Prostate gland (tissue), 2 donors: ENCODE measurements at places on chromosomes 1 and 21.
A peak's percentile ranks its signal among the peaks of the same experiment; 100 is the strongest.

DNA sequence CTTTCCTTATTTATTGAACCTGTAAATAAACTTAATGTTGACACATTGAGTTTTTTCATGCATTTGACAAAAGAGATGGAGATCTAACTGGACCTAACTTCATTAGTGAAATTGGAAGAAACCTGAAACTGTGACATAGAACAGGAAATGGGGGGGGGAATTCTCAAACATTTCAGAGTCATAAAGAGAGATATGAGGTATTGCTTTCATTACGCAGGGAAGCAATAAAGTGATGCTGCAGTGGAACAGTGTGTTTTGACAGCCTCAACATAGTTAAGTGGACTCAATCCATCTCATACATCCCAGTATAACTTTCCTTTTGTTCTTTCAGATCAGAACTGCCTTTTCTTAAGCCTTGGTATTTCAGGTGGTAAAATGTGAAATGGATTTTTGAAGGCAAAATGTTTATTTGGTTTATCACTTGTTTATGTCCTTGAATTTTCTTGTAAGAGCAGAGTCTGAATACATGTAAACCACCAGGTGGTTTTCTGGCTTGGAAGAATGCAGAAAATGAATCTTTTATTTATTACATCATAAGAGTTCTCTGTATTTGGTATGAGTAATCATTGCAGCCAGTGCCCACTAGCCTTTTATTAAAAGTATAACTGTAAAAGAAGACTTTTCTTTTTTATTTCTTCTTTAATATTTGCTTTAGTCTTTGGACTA is 132.5 kb downstream of the ZNF326 start:
- DNase-seq, result no peak

- no peak for DNase-seq
Measured at GRCh38 chr1:86915737-86916235, 1.4 kb downstream of the HS2ST1 start.

DNA sequence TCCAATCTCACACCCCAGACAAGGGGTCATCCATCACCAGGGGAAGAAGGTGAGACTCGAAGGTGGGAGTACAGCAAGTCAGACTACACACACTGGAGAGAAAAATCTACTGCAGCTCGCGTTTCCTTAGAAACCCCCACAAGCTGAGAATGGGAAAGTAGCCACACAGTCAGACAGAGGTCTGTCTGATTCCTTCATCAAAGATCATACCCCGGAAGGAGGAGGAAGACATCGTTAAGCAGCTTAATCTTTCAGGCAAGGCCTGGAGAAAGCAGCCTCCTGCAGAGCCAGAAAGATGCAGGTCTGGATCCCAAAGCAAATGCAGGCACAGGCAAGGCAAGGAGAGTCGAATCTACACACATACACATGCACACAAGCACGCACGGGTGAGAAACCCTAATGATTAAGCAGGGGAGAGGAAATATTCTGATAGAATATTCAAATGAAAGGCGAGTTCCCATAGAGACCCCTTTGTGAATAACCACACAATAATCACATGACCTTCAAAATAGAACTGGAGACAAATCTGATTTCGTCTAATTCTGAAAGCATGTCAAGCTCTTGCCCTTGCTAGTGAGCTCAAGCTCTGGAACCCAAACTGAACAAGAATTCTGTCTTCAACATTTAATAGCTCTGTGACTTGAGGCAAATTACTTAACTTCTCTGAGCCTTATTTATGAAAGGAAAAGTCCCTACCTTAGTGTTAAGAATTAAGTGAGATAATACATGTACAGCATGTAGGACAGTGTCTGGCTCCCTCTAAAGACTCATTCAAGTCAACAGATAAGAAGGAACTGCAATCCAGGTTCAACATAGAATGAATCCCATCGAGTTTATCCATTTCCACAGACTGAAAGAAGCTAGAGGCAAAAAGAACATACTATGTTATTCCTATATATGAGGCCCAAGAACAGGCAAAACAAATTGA is 387.8 kb downstream of the OMA1 start:
- DNase-seq, result no peak

- no peak for DNase-seq
Measured at GRCh38 chr1:31750858-31751510, 13.2 kb downstream of the ADGRB2 start.

DNA sequence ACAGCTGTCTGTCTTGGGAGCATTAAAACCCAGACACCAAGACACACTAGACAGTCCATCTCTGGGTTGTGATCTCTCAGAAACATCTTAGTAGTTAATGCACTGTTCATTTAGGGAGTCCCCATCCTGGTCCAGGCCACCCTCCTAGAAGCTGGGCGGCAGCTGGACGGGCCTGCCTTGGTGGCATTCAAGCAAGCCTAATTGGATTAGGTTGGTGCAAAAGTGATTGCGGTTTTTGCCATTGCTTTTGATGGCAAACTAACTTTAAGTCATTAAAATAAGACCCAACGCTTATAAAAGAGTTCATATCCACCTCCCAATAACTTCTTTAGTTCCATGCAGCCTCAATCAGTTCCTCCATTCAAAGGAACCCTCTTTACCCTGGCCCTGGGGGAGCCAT is 21.7 kb downstream of the ATP5PO start:
- no peak for DNase-seq

- DNase-seq, result peak; percentile 45
Measured at GRCh38 chr1:13965770-13966398, 265.9 kb downstream of the PRDM2 start.

DNA sequence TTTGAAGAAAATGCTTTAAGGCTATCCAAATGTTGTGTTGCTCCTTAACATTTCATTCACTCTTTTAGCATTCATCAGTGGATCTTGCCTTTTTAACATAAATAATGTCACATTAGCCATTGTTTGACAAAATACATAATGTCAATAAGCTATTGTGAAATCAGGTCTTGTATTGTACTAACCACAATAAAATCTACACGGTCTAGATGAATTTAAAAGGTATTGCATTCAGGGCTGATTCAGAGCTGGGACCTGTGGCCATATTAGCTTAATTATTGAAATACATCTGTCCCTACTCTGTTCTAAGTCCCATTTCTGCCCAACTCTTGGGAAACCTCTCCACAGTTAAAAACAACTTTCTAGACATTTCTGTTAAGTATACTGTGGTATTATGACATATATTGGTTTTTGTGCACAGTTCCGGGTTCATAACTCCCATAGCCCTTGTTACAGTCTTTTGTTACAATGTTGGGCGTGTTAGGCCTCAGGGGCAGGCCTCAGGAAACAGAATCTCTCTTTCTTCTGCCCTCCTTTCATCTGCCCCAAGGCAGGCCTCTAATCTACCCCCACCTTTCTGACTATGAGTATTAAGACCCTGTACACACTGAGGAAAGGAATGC is 44.7 kb upstream of the CITED4 start:
- DNase-seq, result no peak

- DNase-seq, result no peak
Measured at GRCh38 chr1:174712541-174712940, 264.8 kb downstream of the GPR52 start.

DNA sequence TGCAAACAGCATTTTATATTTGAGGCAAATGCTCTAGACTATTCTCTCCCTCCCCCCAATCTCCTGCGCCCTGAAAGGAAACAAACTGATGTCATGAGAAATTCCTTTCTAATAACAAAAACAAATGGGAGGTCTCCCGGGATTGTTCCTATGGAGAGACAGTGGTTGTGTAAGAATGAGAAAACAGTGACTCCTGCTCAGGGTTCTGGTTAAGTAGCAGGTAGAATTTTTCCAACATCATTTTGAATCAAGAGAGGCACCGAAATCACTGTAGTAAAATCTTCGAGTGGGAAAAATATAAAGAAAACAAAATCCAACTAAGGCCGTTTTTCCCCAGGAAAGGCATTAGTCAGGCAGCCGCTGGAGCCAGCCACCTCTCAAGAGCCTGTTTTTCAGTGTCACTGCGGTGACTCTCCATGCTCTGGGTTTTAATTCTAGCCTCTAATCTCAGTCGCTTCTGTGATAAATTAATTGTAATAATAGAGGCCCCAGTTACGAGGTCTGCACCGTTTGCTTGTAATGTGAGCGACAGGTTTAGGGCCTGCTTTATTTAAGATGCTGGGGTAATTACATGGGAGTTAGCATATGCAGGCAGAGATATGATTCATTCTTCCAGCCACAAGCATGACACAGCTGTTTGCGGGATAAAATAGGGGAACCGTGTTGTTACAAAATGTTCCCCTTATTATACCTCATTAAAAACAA is 80.3 kb downstream of the RNF220 start:
- no peak for DNase-seq

DNA sequence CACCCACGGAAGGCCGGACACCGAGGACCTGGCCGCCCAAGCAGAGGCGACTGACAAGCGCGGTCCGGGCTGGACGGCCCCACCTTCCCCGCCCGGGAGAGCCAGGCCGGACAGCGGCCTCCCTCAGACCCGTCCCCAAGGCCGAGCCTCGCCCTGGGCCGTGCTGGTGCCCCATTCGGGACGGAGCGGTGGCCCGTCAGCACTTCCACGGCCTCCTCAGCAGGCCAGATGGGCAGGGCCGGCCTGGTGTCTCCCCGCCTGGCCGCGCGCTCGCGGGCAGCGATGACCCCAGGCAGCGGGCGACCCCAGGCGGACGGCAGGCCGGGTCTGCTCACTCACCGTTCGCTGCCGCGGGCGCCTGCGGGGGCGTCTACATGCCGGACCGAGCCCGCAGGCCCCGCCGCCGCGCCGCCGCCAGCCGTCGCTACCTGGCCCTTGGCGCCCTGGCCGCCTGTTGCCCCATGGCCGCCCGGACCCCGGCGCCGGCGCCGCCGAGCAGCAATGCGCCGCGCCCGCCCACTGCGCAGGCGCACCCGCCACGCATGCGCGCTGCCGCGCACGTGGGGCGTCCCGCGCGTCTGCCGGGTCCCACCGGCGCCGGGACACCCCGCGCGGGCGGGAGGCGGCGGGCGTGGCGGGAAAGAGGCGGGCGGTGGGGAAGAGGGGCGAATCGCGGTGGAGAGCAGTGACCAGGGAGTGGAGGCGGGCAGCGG is at the start of gene NADK:
Gene NADK, minus strand, starts transcription at position 521 of the 713 bp plus-strand sequence. CDS start 13,064 bp downstream, outside the sequence.
- DNase-seq, result peak; percentile 37

GRCh38 chr1:37257646-37258045 is 216.7 kb upstream of the ZC3H12A start:
- no peak for DNase-seq

- no peak for DNase-seq
Measured at GRCh38 chr1:82366689-82367088, 566.0 kb downstream of the ADGRL2 start.

DNA sequence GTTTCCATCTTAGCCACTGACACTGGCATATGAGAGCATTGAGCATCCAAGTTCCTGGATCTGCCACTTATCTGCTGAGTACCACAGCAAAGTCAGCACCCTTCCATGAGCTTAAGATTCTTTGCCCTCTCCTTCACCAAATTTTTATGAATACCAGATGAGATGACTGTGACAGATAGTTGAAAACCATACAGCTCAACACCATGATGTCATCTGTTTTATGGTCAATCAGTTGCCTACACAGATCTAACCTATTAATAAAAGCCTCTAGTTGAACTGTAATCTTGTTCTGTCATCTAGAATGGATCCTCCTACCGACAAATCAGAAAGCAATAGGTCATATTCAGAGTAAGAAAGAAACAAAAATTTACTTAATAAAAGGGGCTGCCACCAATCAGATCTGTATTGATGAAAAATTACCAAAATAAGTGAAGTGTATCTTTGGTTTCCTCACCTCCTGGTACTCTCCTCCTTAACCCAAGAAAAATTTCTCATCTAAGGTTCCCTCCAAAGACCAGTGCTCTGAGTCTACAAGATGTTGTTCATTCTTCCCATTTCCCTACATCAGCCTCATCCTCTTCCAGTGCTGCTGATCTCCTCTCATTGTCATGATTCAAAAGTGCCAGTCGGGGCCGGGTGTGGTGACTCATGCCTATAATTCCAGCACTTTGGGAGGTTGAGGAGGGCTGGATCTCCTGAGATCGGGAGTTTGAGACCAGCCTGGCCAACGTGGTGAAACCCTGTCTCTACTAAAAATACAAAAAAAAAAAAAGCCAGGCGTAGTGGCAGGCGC is 138.8 kb upstream of the CTTNBP2NL start:
- DNase-seq, result no peak

DNA sequence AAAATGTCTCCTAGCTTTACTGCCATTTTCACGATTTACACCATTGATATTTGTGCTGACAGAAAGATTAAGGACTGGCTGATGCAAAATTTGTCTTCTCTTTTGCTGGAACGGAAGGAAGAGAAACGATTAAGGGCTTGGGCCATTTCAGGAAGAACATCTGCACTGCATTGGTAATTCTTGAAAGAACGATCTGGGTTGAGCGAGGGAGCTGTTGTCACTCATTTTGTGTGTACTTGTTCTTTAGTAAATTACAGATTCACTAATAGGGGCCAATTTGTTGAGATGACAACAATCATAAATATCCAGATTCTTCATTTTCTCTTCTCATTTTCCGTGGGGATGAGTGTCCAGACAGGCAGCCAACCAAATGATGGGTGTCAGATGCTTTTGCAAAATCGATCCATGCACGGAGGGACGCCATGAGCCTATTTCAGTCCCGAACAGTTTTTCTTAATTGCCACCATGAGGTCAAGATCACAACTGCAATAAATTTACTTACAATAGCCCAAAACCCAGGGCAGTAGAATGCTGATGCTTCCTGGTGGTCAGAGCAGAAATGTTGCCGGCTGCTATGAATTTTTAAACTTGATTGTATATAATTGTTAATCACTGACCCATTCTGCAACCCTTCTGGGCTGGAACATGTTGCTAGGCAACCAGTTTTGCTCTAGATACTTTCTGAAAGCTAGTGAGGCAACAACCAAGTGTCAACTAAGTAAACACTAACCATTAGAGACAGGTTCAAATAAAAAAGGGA is 132.4 kb upstream of the TIAM1 start:
- no peak for DNase-seq

DNA sequence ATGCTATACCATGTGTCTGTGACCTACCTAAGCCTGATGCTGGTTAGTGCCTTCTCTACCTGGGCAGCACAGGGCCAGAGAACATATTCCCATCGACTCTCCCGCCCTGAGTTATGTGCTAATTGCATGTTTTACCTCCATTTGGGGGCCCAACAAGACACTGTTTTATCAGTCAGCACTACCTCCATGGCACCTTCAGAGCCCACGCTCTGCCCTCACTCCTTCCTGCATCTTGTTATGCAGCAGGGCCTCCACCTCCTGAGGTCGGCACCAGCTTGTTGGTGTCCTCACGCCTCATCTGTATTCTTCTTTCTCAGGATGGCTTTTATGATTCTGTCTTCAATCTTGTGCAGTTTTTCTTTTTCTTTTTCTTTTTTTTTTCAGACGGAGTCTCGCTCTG is 11.9 kb downstream of the WNT9A start:
- no peak for DNase-seq

DNA sequence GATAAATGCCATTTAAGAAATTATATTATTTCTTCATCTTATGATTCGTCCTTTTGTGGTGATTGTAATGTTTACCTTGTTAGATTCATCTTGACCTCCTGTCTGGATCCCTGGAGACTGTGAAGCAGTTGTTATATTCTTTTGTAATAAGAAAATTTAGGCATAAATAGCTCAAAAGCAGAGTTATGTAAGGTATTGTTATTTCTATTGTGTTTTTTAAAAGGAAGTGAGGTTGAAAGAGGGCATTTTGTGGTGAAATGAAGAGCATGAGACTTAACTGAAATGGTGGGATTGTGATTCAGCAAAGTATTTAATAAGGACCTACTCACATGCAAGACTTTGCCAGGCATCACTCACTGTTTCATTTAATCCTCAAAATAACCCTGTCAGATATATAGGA is 104.0 kb downstream of the PDE4B start:
- no peak for DNase-seq

GRCh38 chr1:181726320-181727012 is 243.1 kb downstream of the CACNA1E start:
- DNase-seq, result no peak

- no peak for DNase-seq
Measured at GRCh38 chr1:55012661-55013060, 13.9 kb downstream of the BSND start.

GRCh38 chr1:222769181-222769580 is 32.2 kb downstream of the FAM177B start:
- DNase-seq, result no peak
